ENCODE measurements at places on chromosomes 7 and 10.

DNA sequence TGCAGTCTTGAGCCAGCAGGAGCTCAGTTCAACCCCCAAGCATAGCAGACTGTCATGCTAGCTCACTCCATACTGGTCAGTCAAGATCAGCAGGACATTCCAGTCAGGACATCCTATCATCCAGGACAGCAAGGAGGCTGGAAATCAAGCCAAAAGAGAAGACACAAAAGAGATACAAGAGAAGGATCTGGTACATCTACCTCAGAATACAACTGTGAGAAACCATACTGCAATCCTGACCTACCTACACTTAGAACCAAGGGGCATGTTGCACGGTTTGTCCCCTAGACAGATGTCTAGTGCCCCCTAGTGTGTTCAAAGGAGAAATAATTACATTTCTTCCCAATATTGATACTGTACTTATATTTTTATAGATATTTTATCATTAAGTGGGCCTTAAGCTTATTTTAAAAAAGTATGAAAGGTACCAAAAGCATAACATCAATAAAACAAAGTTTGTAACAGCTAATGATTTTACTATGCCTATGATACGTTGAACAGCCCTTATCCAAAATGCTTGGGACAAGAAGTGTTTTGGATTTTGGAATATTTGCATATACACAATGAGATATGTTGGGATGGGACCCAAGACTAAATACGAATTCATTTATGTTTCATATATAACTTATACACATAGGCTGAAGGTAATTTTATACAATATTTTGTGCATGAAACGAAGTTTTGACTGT lies 26.7 kb downstream of the ERCC6 start:
- peak; percentile 16 for DNase-seq

GRCh38 chr7:135990258-135990657 lies 13.1 kb upstream of the MTPN start:
- DNase-seq: no peak

- DNase-seq: no peak
Measured at GRCh38 chr10:112679392-112679791, 232.4 kb downstream of the VTI1A start.

- no peak for DNase-seq
Measured at GRCh38 chr10:52280051-52280450, 34.0 kb upstream of the DKK1 start.

- peak; percentile 26 for DNase-seq
Measured at GRCh38 chr7:16905300-16906044, 23.7 kb upstream of the AGR3 start.

DNA sequence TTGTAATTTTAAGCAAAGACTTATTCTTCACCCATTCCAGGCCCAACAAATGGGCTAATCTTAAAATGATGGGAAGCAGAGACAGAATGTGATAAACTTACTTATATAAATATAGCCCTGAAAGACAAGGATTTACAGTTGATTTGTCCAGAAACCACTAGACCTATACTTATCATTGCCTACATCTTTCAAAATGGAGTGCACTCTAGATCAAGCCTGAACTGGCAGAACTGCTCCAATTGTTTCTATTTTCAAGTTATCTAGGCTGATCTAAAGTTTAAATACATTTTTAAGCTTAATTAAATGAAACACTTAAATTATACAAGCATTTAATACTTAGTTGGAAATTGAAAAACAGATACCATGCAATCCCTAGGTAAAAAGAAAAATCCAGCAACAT lies 24.9 kb upstream of the PALS2 start:
- no peak for DNase-seq

- no peak for DNase-seq
Measured at GRCh38 chr10:24723386-24723787, 300 bp downstream of the ARHGAP21 start.

DNA sequence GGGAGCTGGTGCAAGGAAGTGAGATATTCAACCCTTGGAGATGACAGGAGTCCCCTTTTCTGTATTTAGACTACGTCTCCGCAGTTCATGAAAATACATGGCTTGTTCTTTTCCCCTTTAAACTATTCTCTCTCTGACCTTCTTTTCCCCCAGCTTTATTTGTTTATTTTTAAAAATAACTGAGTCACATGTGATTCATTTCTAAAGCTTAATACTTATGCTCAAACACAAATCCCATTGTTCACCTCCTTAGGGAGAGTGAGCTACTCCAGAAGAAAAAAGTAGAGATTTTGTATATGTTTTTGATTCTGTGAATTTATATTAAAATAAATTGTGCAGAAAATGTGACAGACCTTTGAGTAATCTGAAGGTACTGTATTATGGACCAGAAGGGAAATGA lies 35.9 kb upstream of the FZD1 start:
- peak; percentile 48 for DNase-seq

DNA sequence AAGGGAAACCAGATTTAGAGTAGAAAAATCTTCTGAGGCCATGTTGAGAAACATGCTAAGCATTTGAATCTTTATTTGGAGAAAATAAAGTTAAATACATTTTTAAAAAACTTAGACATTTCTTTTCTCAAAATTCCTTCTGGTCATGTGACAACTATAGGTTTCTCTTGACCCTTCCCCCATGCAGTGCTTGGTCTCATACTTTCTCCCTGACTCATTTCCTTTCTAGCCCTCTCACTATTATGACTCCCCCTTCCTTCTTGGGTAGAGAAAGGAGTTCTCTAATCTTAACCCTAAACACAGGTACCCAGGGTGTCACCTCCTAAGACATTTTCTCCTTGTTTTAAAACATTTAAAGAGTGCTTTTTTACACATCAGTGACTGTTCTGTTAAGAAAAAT lies 179.5 kb upstream of the TMEM106B start:
- no peak for DNase-seq

DNA sequence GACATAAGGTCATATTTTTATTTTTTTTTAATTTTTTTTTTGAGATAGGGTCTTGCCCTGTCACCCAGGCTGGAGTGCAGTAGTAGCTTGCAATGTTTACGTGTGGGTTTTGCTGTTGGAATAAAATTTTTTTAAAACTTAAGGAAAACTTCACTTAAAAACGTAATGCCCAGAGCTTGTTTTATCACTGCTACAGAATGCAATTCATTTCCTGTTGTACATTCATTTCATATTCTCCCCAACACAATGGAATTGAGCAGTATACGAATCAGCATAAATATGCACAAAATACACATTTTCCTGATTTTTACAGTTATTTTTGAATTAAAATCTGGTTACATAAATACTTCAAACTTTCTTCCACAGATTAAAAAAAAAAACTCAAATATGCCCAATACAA lies 40.3 kb downstream of the RSU1 start:
- DNase-seq: no peak

DNA sequence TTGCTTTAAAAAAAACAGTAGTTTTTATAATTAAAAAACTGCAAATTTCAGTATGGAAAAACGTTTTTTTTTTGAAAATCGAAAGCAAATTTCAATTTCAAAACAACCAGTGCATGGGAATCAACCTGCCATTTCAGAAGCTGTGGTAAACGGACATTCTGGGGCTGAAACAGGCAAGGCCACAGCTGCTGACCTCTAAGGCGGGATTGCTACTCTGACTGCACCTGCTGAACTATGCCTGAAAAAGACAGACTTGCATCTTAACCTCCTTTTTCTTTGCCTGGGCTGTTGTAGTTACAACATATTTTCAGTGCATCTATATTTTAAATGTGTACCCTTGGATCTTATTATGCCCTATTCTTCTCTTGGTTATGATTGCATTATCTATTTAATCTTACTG lies 303.0 kb upstream of the SP8 start:
- DNase-seq: no peak

DNA sequence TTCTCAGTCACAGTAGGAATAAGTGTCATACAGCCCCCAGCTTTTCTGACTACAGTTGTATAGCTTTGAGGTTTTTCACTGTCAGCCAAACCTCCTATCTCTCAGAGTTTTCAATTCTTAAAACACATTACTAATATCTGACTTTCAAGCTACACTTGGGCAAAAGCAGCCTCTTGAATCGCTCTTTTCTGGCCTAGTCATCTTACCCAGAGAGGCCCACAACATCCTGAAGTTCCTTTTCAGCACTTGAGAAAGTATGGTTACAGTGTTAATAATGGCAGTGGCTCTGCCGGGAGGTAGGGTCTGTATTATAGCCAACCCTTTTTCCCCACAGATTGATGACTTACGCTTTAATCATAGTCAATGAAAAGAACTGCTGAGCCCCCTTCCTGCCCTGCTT lies 181.0 kb downstream of the LRRC4 start:
- no peak for DNase-seq

GRCh38 chr7:98562381-98562823 lies 54.7 kb upstream of the NPTX2 start:
- no peak for DNase-seq

DNA sequence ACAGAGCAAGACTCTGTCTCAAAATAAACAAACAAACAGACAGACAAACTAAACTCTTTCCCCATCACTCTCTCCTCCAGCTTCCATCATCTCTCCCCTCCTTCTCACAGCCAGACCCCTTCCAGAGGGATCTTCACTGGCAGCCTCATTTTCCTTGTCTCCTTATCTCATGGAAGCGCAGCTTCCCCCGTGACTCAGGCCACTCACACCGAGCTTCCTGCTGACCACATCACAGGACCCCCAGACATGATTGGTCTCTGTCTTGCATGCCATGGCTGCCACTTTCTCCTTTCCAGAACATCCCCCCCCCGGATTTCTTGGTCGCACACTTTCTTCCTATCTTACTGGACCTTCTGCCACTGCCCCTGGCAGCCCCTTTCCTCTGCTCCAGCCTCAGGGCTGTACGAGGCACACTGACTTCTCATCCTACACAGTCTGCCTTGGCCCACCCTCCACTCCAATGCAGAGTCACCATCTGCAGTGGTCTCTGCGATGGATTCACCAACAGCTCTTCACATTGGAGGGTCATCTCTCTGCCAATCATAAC lies 4.9 kb upstream of the INSIG1 start:
- DNase-seq: no peak

- no peak for DNase-seq
Measured at GRCh38 chr10:23058366-23058765, 37.0 kb upstream of the MSRB2 start.

DNA sequence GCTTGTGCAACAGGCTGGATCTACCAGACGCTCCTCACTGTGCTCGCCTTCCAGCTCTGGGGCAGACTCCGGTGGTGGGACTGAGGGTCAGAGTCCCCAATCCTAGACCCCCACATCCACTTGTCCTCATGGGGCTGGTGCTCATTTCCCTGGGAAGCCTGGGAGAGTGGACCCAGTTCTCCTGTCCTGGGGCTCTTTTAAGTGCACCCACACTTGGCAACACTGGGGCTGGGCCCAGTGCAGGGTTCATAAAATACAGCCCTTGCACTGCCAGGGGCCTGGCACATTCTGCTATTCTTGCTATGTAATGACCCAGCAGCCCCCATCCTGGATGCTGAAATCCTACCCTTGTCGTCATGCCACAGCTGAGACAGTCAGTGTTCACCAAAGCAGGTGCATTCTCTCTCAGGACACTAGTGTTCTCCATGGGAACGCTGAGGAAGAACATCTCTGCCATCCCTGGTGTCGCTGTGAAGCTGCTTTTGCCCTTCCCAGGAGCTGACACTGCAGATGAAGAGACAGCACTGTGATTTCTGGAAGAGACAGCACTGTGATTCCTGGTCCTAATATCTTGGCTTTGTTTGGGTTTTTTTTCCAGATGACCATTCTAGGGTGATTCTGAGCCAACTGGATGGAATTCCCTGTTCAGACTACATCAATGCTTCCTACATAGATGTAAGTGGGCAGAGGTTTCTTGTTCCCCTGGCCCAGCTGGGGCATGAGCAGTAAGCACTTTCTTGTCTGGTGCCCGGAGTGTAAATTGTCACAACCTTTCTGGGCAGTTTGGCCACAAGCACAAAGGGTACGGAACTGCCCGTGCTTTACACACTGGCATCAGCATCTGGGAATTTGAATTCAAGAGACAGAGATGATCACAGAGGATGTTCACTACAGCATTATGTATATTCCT lies 65.6 kb downstream of the MKI67 start:
- no peak for DNase-seq

- no peak for DNase-seq
Measured at GRCh38 chr7:92602352-92603088, 12.3 kb upstream of the FAM133B start.

GRCh38 chr10:71383972-71384687 lies 12.6 kb upstream of the CDH23 start:
- peak; percentile 41 for DNase-seq

DNA sequence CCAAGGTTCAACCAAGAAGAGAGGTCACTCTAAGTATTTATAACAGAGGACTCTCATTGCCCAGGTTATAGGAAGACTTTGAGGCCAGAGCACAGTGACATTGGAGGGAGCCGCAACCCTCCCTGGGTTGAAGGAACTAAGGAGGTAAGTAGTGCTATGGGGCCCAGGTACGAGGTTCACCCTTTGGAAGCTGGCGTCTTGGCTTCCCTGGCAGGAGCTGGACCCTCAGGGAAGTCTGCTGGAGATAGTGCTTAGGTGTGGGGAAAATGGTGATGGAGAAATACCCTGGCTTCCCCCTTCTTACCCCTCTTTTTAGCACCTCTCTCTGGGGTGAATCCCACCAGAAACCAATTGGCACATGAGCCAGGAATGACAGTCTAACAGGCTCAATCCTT lies 317.9 kb upstream of the ZNF32 start:
- DNase-seq: no peak

- DNase-seq: no peak
Measured at GRCh38 chr7:131401194-131401593, 73.5 kb downstream of the MKLN1 start.

- DNase-seq: peak; percentile 67
Measured at GRCh38 chr10:111076682-111077478, at the start of gene ADRA2A. ADRA2A (plus strand) TSS chr10:111077029; CDS start chr10:111077997, 968 bp downstream.

DNA sequence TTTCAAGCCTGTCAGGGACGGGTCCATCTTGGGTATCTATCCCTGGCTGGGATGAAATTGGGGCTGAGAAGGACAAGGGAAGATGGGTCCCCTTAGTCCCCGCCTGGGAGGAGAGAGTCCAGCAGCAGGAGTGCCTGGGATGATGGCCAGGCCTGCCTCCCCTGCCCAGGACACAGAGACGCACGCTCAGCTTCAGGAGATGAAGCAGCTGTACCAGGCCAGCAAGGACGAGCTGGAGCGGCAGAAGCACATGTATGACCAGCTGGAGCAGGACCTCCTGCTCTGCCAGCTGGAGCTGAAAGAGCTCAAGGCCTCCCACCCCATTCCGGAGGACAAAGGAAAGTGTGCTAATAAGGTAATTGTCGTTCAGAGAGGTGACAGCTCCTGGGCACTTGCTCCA lies 15.4 kb downstream of the CCDC136 start:
- peak; percentile 72 for DNase-seq

GRCh38 chr10:77417359-77417758 lies 220.2 kb downstream of the KCNMA1 start:
- DNase-seq: no peak

- no peak for DNase-seq
Measured at GRCh38 chr7:140674356-140674800, 1.6 kb downstream of the ADCK2 start.
